Fibroblast of the conjunctiva (primary cell): ENCODE measurements at places on chromosomes 3 and 15.
A peak's percentile ranks its signal among the peaks of the same experiment; 100 is the strongest.

- DNase-seq, result no peak
These were observed 45.7 kb downstream of the FAM98B start for GRCh38 chr15:38499651-38500050.

- DNase-seq, result peak; percentile 18
These were observed 124.4 kb upstream of the LIPC start for GRCh38 chr15:58307313-58307961.

DNA sequence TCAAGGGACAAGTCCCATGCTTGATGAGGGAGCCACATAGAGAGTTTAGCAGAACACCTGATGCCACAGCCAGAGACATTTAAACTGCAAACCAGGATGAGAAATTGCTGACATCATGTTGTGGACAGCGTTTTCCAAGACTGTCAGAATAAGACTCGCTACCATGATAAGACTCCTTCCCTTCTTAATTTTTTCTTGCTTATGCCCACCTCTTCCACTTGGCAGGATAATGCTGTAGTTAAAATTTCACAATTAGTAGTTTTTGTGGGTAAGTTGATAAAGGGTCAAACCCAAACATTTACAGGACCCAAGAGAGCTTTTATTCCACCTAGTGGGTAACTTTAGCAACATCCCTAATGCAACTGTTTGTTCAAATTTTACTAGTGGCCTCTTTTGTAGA lies 3.0 kb upstream of the PIAS1 start:
- no peak for DNase-seq

GRCh38 chr3:69385723-69386555 lies at the start of gene FRMD4B:
Gene FRMD4B (minus strand): TSS chr3:69386088. CDS start chr3:69385989, 99 bp downstream.
- DNase-seq, result no peak

DNA sequence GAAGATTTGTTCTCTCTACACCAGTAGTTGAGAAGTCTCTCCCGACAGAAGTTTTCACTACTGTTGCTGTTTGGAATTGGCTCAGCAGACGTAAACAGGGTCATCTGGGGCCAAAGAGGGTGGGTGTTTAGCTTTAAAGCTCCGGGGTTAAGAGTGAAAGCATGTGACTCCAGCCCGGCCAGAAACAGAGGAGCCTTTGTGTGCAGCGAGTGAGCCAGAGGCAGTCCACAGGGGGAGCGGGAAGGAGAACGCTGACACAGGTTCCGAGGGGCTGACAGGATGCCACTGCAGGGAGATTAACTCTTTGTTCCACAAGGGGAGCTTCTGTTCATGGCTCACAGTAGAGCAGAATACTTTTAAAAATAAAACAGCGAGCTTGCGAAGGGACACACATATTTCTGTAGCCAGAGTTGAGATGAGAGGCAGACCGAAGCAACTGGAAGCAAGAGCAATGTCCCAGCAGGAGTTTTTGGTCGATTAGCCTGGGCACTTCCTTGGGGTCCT lies 26.9 kb downstream of the BMF start:
- DNase-seq, result peak; percentile 52
